ENCODE measurements at places on chromosomes 6 and 20.

- no peak for DNase-seq
Observed at GRCh38 chr6:74343804-74344203, 647.8 kb downstream of the CD109 start.

GRCh38 chr6:34225551-34225950 lies 11.1 kb upstream of the HMGA1 start:
- no peak for DNase-seq

DNA sequence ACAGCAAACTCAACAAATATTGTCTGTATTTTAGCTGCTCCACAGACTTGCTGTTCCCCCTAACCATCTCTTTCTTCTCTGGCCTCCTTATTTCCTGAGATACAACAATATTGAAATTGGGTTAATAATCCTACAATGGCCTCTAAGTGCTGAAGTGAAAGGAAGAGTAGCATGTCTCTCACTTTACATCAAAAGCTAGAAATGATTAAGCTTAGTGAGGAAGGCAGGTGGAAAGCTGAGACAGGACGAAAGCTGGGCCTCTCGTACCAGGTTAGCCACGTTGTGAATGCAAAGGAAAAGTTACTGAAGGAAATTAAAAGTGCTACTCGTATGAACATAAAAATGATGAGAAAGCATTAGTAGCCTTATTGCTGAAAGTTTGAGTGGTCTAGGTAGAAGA lies 63.8 kb downstream of the ELOVL5 start:
- DNase-seq = no peak

DNA sequence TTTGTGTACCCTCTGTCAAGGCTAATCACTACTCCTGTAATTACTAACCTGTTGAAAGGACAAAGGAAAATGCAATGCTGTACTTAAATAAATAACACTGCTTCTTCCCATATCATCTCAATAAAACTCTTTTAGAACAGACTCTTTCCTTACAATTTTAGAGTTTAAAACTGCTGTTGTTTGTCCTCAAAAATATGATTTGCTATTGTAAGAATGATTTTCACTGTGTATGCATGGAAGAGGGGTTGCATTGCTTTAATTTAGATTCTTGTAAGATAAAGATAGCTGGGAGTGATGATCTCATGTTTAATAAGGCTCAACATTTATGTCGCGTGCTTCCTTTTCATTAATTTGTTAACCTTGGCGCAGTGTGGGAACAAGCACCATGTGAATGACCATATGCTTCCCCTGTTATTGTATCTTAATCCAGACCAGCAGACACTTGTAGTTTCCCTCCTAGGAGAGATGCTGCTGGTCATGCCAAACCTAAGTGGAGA lies 89.8 kb upstream of the ATXN1 start:
- DNase-seq = no peak

- DNase-seq = peak; percentile 28
Observed at GRCh38 chr20:5675103-5676091, 74.8 kb upstream of the SHLD1 start.

GRCh38 chr6:90230548-90231215 lies 66.0 kb downstream of the BACH2 start:
- DNase-seq = peak; percentile 23

DNA sequence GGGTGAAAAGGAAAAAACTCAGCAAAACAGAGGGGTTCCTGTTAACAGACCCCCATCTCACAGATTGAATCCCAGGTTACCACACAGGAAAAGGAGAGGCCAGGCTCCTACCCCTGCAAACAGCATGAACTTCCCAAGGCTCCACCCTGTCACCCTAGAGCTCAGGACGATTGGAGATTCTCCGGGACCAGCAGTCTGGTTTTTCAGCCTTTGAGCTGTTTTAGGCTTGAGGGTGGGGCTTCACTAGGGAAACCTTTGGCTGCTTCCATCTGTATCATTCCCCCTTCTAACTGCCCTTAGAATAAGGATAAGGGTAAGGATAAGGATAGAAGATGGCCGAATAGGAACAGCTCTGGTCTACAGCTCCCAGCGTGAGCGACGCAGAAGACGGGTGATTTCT lies 16.0 kb downstream of the C6orf58 start:
- no peak for DNase-seq

- no peak for DNase-seq
Observed at GRCh38 chr6:154614641-154615040, 104.2 kb upstream of the CNKSR3 start.

DNA sequence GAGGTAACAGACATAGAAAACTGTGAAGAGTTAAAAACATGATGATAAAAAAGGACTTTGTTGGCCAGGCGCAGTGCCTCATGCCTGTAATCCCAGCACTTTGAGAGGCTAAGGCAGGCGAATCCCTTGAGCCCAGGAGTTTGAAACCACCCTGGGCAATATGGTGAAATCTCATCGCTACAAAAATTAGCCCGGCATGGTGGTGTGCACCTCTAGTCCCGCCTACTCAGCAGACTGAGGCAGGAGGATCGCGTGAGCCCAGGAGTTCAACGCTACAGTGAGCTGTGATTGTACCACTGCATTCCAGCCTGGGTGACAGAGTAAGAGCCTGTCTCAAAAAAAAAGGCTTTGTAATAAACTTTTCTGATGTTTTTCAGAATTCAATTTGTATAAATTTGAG lies 60.1 kb downstream of the GFOD1 start:
- DNase-seq = no peak

DNA sequence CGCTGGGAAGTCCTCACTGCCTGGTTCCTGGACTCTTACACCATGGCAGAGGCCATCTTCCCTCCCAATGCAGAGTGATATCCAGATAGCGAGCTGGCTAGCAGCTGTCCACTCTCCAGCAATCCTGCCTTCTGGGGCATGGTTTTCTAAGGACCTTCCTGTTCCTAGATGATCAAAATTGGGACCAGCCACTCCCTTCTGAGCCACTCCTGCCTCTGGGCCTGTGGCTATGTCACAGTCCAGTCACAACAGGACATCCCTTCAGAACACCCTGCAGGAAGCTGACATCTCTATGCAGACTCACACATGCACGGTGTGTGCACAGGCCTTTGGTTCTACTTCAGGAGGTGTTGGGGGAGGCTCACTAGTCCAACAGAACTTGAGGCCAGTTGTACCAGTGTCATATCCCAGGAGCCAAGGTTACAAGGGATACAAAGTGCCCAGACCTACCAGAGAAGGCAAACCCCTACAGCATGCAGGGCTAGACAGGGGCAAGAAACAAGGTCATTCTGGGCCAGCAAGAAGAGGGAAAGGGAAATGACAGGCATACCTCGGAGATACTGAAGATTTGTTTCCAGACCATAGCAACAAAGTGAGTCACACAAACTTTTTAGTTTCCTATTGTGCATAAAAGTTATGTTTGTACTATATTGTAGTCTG lies 2.7 kb upstream of the MCCD1 start:
- peak; percentile 75 for DNase-seq

- no peak for DNase-seq
Observed at GRCh38 chr20:22861990-22862389, 173.1 kb upstream of the SSTR4 start.

GRCh38 chr20:63833776-63834490 lies 2.9 kb upstream of the ZBTB46 start:
- peak; percentile 65 for DNase-seq

DNA sequence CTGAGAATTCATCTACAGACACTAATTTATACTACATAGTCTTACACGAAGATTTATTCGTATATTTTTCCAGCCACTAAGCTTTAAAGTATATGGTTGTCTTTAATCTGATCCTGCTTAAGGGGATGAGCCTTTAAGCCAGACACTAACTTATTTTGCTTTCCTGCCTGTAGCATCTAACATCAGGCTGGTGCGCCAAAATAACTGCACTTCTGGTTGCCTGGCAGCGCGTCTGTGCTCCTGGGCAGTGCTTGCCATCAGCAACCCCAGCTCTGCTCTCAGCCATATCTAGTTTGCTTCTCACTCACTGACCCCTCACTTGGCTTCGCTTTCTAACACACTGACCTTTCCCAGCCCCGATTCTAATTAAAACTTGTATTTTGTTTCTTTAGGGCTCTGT lies 21.8 kb downstream of the HMGCLL1 start:
- DNase-seq = no peak

- DNase-seq = no peak
Observed at GRCh38 chr6:120873125-120873865, 461.0 kb downstream of the TBC1D32 start.

DNA sequence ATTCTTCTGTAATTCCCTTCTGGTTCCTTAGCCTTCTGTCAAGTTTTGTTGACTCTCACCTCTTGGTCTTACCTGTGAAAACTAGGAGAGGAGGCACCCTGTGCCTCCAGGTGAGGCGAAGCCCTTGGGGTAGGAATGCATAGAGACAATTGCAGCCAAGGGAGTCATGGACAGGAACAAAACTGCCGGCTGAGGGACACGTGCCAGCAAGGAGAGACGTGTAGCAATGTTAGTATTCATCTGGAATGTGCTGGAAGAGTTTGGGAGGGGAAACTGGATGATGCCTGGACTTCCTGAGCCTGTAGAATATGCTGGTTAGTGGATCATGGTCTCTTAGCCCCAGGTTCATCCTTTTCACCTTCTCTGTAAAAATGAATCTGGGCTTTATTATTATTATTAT lies 3.9 kb upstream of the TIAM2 start:
- DNase-seq = no peak

DNA sequence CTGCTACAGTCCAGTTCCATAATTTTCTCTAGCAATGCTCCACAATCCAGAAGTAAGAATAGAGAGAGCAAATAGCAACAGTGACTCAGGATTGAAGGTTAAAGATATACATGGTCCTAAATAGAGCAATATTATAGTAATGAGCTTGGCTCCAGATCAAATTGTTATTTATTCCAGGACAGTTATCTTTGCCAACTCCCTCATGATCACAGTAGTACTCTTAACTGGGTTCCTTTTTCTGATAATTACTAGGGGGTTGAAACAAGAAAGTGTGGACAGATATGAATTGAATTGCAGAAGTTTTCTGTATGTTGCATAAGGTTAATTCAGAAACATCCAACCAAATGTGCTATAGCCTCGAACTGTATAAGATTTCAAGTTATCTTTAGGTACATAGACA lies 11.9 kb downstream of the FAM184A start:
- no peak for DNase-seq

DNA sequence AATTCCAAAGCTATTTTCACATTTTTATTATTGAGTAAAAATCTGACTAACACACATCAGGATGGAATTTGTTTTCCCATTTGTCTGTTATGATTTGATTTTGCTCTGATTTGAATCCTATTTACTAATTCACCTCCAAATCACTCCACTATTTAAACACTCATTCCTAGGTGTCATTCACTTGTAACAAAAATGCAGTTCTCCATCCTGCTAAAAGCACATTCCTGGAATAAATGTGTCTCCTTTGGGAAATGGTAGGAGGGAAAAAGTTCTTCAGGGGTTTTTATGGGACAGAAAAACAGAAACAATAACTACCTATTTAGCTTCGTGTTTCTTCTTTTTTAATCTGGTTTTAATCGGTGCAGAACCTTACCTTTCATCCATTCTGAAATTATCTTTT lies 494.1 kb upstream of the CITED2 start:
- DNase-seq = no peak

- no peak for DNase-seq
Observed at GRCh38 chr6:13278164-13278563, 50.2 kb downstream of the TBC1D7 start.

GRCh38 chr6:167424060-167424673 lies 99.3 kb downstream of the TTLL2 start:
- no peak for DNase-seq

GRCh38 chr6:51302431-51302830 lies 483.8 kb downstream of the TFAP2B start:
- no peak for DNase-seq

GRCh38 chr6:127162836-127163235 lies 44.4 kb downstream of the RSPO3 start:
- peak; percentile 41 for DNase-seq

DNA sequence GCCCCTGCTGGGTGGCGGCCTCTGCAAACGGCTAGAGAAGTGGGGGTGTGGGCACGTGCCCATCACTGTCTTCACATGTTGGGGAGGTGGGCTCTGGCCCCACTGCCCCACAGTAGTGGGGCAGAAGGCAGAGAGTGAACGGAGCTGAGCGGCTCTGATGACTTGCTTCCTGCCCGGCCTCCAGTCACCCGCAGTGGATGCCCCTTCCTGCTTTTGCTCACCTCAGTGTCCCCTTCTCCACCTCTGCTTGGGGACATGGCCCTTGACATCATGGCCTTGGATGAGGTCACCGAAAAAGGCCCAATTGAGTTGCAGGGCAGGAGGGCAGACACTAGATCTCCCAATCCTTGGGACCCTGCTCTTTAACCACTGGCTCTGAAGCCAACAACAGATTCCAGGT lies 40.1 kb downstream of the KCNK5 start:
- DNase-seq = no peak

- no peak for DNase-seq
Observed at GRCh38 chr6:4563877-4564276, 212.3 kb upstream of the CDYL start.

DNA sequence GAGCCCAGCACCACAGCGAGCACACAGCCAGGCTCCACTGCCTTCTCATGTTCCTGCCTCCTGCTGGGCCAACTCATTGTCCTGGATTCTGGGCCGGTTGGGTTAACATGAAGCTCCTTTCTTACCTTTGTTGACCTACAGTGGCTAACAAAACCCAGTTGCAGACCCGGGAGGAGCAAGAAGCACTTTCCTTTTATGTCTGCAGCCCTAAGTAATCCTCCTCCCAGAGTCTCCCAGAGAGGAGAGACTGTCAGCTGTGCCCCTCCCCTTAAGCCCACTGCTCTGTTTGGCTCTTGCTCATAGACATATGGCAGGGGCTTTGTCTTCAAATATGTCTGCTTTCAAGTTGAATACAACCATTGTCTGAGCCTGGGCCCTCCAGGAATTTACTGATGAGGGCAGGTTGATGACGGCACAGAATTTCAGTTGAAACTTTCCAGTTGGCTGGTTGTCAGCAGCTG lies 55.2 kb downstream of the PSMB1 start:
- peak; percentile 30 for DNase-seq

DNA sequence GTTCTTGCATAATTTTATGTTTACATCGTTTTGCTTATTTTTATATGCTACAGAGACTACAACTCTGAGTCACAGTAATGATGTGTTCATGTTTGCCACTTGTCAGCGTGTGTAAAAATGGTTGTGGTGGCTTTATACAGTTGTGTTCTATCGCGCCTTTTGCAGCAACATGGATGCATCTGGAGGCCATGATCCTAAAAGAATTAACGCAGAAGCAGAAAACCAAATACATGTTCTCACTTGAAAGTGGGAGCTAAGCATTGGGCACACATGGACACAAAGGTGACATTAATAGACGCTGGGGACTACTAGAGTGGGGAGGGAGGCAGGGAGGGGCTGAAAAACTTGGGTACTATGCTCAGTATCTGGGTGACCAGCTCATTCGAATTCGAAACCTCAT lies 996 bp upstream of the SEC23B start:
- DNase-seq = no peak

Measured in iris pigment epithelial cell (primary cell).